GM12878 (cell line): ENCODE measurements at places on chromosomes 12 and 14.
A peak's percentile ranks its signal among the peaks of the same experiment; 100 is the strongest.

- peak; percentile 41 for DNase-seq
These were observed 31.6 kb downstream of the WBP11 start for GRCh38 chr12:14771651-14772137.

DNA sequence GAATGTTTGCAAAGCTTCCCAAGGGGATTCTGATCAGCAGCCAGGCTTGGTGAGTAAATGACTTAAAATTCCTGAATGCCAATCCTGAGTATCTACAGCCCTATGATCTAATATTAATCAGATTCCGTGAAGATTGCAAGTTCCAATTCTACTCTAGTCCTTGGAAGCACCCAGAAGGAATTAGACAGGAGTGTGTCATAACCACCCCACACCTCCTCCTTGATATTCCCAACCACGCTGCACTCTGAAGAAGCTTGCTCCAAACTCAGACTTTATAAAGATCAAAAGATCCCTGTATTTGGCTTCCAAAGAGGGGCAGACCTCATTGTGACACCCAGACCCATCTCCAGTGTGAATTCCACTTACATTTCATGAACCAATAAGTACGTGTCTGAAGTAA, 306.0 kb downstream of the BCL11B start:
- no peak for DNase-seq

- no peak for DNase-seq
These were observed 160.8 kb downstream of the GXYLT1 start for GRCh38 chr12:41983856-41984255.

- DNase-seq = no peak
These were observed 19.8 kb downstream of the PPM1H start for GRCh38 chr12:62915204-62915529.

- DNase-seq = no peak
These were observed 181.0 kb upstream of the TBX3 start for GRCh38 chr12:114864837-114865551.

DNA sequence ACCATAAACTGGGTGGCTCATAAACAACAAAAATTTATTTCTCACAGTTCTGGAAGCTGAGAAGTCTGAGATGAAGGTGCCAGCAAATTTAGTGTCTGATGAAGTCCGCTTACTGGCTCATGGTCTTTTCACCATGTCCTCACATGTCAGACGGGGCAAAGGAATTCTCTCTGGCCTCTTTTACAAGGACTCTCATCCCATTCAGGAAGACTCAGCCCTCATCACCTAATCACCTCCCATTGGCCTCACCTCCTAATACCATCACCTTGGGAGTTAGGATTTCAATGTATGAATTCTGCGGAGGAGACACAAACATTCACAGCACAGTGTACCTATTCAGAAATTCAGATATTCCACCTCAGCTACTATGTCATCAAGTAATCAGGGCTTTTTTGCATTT, 357.6 kb downstream of the PAWR start:
- DNase-seq = no peak

- no peak for DNase-seq
These were observed 16.9 kb downstream of the ABCB9 start for GRCh38 chr12:122949405-122949804.

GRCh38 chr14:51321036-51321435, 81.0 kb downstream of the TMX1 start:
- DNase-seq = no peak

DNA sequence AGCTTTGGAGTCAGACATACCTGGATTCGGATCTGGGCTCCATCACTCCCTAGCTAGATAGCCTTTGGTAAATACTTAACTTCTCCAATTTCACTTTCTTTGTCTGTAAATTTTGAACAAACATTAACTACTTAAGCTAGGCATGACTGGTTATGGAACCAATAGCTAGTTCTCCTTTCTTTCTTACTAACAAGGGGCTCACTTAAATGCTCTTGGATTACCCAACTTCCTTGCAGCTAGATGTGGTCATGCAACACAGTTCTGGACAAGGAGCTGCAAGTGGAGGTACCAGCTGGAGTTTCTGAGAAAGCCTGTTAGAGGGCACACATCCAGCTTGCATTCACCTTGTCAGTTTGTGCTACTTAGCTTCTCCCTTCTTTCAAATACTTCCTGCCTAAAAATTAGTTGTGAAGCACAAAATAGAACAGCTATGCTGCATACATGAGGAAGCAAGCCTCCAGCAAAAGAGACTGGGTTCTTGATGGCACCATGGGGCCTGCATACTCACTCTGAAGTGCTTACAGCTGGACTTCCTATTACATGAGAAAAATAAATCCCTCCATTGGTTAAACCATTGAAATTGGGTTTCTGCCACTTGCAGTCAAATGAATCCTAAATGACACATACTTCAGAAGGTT, 210.1 kb upstream of the EEA1 start:
- DNase-seq = no peak

- no peak for DNase-seq
These were observed 67.6 kb downstream of the PLEKHA5 start for GRCh38 chr12:19196959-19197630.

DNA sequence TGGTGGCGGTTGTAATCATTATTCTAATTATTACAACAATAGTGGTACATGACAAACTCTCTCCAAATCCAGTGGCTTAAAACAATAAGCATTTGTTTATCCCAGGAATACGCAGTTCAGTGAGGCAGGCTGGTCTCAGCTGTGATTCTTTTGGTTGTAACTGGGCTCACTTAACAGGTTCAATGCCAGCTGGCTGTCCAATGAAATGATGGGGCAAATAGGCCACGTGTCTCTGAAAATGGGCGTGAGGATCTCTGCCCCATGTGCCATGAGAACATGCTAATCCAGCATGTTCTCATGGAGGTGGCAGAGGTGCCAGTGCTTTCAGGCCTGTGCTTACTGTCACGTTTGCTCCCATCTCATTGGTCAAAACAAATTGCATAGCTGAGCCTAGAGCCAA, 73.1 kb upstream of the CLMN start:
- DNase-seq = no peak

- DNase-seq = no peak
These were observed 305.7 kb upstream of the SSTR1 start for GRCh38 chr14:37901978-37902377.

DNA sequence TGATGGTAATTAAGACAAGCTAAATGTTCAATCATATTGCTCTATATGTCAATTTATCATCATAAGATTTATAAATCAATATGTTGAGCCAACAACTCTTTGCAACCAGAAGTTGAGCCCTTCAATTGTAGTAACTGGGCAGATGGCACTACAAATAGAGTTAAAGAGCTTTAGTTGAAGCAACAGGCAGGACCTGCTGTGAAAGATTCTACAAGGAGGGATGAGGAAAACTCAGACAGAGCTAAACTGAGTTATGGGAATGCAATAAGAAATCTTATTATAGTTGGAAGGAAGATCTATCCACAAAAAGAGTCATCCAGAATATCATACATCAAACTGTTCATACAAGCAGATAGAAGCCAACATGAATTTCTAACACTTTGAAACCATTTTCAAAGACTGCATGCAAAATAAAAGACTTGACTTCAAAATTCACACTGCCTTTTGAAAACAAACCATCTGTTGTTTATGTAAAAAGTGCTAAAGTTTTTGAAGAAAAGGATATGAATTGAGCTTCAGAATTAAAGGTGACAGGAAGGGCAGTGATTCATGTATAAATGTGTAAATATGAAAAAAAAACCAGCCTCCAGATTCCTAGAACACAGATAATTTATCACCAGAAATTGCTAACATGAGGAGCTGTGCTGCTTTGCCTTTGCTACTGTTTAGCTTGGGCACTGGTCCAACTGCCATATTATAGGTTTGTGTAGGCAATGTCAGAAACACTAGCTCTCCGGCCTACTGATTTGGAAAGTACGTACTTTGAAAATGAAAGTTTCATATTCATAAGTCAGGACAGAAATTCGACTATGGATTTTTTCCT, 133.2 kb downstream of the SLC35F4 start:
- DNase-seq = no peak

DNA sequence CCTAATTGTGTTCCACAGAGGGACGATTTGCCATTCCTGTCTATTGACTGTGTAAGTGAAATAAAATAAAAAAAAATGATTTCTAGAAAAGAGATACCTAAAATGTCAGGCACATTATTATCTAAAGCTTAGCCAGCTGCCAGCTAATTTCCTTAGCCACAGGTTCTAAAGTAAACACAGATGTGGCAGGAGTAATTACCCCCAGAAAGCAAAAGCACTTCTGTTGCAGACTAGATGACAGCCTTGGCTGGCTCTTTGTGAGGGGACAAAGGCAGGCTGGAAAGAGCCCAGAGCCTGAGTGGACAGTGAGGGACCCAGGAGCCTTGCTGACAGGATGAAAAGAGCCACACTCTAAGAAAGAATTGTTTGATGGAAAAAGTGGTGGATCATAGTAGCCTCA, 418.1 kb downstream of the LRIG3 start:
- no peak for DNase-seq

- no peak for DNase-seq
These were observed 7.2 kb downstream of the RBMS2 start for GRCh38 chr12:56528846-56529245.
